ENCODE measurements at places on chromosomes 7 and 10.

DNA sequence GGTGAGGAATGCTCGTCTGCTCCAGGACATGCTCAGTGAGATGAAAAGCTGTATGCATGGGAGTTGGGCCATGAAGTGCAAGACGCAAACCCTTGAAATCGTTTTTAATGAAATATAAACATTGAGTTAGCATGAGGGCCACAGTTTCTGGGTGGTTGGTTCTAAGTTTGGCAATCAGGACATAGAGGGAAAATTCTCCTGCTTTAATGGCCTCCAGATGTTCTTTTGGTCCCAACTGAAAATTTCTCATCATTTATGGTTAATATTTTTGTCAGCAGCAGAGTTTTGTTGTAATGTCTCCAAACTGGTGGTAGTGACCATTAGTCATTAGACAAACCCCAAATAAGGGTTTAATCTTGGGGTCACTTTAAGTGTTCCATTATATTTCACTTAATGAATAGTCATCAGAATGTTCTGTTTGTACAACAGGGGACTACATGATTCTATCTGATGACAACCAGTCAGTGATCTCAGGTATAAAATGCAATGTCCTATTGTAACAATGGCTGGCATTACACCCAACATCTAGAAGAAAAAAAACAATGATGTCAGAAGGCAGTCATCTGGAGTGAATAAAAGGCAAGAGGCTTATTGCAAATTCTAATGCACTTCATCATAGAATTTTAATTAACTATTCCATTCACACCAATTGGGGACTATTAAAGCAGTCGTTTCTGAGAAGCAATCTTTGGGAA lies 197.4 kb downstream of the JCAD start:
- no peak for DNase-seq

DNA sequence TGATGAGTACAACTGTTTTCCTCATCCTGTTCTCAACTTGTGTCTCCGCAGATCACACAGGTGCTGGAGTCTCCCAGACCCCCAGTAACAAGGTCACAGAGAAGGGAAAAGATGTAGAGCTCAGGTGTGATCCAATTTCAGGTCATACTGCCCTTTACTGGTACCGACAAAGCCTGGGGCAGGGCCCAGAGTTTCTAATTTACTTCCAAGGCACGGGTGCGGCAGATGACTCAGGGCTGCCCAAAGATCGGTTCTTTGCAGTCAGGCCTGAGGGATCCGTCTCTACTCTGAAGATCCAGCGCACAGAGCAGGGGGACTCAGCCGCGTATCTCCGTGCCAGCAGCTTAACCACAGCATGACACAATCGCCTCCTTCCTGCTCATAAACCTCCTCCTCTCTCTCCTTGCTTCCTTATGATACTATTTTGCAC lies 126.7 kb upstream of the PRSS58 start:
- DNase-seq = peak; percentile 70

GRCh38 chr10:107899075-107899474 lies 734.6 kb upstream of the SORCS1 start:
- no peak for DNase-seq

DNA sequence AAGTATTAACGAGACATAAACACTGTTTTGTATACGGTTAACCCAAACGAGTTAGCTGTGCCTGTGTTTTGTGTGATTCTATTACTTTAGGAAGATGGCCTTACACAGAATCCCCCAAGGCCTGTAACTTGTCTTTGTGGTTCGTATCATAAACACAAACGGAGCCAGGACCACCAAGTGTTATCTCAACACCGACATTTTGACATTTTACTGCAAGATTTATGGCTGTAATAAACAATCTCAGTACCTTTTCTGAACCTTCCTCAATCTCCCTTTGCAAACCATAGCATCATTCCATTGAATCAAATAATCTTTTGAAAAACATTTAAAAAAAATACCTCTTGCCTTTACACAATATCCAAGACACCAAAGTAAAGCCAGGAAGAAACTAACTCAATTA lies 2.4 kb upstream of the HOXA4 start:
- DNase-seq = no peak

GRCh38 chr10:128883231-128884032 lies 583.6 kb upstream of the MGMT start:
- no peak for DNase-seq

- DNase-seq = no peak
Observed at GRCh38 chr7:7104314-7104698, 78.0 kb upstream of the C1GALT1 start.

DNA sequence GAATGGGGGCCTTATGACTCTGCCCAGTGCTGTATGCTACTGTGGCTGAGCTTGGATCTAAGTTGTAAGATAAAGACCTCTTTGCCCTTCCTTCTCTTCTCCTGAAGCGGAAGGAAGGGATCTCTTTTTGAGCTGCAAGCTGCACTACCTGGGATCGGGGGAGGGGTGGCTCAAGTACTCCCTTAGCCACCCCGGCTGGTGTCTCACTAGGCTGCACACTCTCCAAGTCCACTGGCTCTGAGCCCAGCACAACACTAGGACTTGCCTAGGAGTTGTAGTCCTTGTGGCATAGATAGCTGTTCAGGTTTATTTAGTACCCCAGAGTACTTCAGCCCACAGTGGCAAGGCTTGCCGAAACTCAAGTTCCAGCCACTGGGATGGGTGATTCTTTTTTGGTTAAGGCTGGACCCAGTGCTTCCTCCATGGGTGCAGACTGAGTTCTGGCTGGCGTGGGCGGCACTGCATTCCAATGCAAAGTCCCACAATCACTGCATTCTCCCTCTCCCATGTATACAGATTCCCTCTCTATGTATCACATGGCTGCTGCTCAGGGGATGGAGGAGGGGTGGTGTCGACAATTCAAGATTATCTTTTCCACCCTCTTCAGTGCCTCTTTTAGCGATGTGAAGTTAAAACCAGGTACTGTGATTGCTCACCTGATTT lies 76.2 kb upstream of the SLC25A13 start:
- no peak for DNase-seq

GRCh38 chr10:132414402-132415016 lies 17.5 kb downstream of the PWWP2B start:
- no peak for DNase-seq

GRCh38 chr10:32047881-32048280 lies 8.3 kb downstream of the KIF5B start:
- no peak for DNase-seq

- no peak for DNase-seq
Observed at GRCh38 chr7:84251277-84251781, 56.7 kb upstream of the SEMA3A start.

DNA sequence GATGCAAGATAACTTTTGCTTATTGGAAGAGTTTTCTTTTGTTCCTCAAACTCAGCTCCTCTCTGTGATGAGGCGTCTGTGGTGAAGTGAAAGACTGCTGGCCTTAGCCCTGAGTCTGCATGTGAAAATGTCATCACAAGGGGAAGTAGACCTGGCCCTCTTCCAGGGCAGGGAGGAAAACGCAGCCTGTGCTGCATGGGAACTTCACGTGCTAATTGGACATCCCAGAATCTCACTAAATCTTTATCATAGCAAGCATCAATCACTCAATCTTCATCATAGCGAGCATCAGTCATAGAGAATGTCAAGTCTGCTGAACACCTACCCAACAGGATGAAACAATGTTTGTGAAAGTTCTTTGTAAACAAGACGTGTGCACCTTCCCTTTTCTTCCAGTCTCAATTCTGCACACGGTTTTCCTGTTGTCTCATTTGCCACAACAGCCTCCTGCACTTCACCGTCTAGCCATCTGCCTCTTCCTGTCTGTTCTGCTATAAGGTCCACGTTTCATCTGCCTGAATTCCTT lies 314.6 kb downstream of the FRMD4A start:
- DNase-seq = no peak

DNA sequence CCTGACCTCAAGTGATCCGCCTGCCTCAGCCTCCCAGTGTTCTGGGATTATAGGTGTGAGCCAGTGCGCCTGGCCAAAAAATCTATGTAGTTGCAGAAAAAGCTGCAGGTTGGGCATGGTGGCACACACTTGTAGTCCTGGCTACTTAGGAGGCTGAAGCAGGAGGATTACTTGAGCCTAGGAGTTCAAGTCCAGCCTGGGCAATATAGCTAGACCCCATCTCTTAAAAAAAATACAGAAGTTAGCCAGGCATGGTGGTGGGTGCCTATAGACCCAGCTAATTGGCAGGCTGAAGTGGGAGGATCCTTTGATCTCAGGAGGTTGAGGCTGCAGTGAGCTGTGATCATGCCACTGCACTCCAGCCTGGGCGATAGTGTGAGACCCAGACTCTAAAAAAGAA lies 24.8 kb upstream of the CAMK1D start:
- no peak for DNase-seq

- no peak for DNase-seq
Observed at GRCh38 chr10:70742537-70743429, 42.4 kb downstream of the TBATA start.

GRCh38 chr7:116582806-116583444 lies 58.1 kb downstream of the CAV1 start:
- no peak for DNase-seq

- no peak for DNase-seq
Observed at GRCh38 chr7:148330124-148330818, 260.3 kb upstream of the C7orf33 start.

- DNase-seq = no peak
Observed at GRCh38 chr10:16816171-16816570, 1.1 kb downstream of the RSU1 start.

DNA sequence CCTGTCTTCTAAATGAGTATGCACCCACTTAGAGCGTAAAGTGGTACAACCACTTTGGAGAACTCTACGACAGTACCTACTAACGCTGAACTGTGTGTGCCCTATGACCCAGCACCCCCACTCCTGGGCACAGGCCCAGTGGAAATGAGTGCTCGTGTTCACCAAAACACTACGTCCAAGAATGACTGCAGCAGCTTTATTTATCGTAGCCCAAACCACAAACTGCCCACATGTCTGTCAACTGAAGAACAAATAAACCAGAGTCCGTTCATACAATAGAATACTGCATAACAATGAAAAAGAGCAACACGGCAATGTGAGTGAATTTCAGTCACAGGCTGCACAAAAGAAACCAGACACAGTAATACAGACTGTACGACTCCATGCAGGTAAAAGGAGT lies 35.4 kb downstream of the TLL2 start:
- no peak for DNase-seq

DNA sequence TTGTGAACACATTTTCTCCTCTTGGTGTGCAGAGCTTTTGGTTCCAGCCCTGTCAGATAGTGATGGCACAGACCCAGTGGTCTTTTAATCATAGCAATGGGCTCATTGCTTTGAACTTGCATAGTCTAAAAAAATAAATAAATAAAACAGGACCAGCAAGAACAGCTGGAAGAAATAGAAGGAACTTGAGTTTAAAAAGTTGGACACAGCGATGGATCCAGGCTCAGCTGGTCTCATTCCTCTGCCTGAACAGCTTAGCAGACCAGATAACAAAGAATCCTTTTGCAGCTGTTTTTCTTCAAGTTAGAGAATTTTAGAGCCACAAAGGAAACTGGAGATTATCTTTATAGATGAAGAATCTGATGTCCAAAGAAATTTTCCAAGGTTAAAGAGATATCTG lies 1005.6 kb downstream of the LRMDA start:
- no peak for DNase-seq

GRCh38 chr10:51892965-51893658 lies 193.7 kb upstream of the CSTF2T start:
- DNase-seq = no peak

- DNase-seq = no peak
Observed at GRCh38 chr10:80154978-80155695, 22.6 kb downstream of the PLAC9 start.

GRCh38 chr7:96648784-96649183 lies 60.9 kb downstream of the SEM1 start:
- DNase-seq = no peak

DNA sequence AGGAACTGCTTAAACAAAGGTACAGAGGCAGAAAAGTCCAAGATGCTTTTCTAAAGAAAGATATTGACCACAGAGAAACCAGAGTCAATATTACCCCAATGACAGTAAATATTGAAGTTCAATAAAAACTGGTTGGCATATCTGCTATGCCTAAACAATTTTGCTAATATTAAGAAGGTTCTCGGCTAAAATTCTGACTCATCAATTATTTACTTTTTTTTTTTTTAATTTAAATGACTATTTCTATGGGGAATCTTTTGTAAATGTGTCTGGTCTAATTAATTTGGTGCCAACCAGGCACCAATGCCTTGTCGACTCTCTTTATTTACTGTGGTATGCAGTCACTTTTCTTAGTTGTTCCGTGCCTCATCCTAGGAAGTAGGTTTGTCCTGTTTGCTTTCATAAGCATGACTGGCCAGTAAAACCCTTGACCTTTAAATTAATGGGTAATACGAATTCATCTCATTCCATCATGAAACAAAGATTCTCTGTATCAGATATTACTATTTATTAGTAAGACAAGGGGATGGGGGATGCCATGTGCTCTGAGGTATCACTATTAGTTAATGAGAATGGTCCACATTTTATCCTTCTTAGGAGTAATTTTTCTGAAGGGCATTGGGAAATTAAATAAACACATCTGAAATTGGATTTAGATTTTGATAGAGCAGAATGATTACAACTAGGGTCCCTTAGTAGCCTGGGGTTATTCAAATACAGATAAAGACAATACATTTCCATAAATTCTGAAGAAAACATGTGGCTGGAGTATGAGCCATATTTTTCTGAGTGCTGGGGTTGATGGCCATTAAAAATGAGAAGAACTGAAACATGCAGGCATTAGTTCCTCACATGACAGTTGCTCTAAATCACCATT lies 154.4 kb downstream of the VTI1A start:
- DNase-seq = no peak

All from activated CD8-positive, alpha-beta memory T cell treated with anti-CD3 and anti-CD28 coated beads for 24 hours (primary cell).